ENCODE measurements at places on chromosomes 12 and 14. TPM values are rescaled to one million over a fixed set of nuclear protein-coding genes. Genes with fewer than 3 reads are reported as not detected.

The CLEC4D gene
- not detected for total RNA-seq

The ADGRD1 gene
- total RNA-seq: not detected

- no peaks in the 10 kb centered on the region for H3K36me3 ChIP-seq
- H3K27ac ChIP-seq: no peak overlapping the region
- H3K4me3 ChIP-seq: no peak overlapping the region
These were observed 170.3 kb downstream of the CAPZA3 start for GRCh38 chr12:18908191-18908590.

DNA sequence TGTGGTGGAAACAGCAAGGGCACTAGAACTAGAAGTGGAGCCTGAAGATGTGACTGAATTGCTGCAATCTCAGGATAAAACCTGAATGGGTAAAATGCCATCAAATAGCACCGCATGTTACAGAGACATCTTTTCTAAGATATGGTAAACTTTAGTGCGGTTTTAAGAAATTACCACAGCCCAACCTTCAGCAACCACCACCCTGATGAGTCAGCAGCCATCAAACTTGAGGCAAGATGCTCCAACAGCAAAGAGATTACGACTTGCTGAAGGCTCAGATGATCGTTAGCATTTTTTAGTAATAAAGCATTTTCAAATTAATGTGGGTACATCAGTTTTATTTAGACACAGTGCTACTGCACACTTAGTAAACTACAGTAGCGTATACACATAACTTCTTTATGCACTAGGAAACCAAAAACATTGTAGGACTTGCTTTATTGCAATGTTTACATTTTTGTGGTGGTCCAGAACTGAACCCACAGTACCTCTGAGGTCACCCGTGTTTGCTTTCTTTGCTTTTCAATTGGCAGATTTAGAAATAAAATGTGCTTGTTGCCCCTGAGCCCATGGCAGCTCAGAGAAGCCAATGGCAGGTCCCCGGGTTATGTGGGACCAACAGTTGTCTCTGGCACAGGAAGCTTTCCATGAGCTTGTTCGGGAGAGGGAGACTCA is 15.9 kb downstream of the GOLGA3 start:
- no peak overlapping the region for H3K27ac ChIP-seq
- no peaks in the 10 kb centered on the region for H3K4me1 ChIP-seq
- DNase-seq: no peak
- H3K27me3 ChIP-seq: no peaks in the 10 kb centered on the region
- H3K36me3 ChIP-seq: peaks cover 82% of the 10 kb centered on the region

The TEDC1 gene
- 36.8 TPM for total RNA-seq

- DNase-seq: peak; percentile 16
- peaks cover 17% of the 10 kb centered on the region for H3K4me1 ChIP-seq
- no peaks in the 10 kb centered on the region for H3K27me3 ChIP-seq
- peak overlapping the region; percentile 94 for H3K4me3 ChIP-seq
These were observed 768 bp downstream of the METTL25 start for GRCh38 chr12:82359115-82359478.

DNA sequence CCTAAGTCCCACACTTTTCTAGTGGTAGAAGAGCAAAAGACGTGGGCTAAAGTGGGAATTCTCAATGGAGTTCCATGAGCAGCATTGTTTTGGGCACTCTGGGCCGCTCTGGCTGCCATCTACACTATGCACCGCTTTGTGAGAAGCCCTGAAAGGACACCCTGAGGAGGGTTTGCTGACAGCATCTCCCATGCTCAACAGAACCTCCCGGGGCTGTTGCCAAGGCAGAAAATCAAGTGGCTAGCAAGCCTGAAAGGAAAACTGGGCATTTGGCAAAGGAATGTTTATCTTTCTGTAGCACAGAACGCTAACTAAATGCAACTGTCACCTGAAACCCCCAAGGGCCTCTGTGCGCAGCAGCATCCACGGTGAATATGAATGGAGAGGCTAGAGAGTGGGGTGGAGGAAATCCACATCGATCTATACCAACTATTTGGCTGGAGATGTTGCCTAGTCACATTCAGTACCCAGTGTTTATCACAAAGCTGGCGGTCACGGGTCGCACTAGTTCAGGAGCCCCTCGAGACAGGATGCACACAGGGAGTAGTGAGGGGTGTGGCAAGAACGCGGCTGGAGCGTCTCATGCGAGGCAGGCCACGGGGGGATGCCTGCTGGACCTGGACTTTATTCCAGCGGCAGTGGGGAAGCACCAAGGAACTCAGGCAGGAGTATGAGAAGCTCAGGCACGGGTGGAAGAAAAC is 14.2 kb downstream of the APPL2 start:
- H3K27me3 ChIP-seq: no peaks in the 10 kb centered on the region
- H3K4me1 ChIP-seq: peaks cover 6% of the 10 kb centered on the region
- no peak overlapping the region for H3K4me3 ChIP-seq
- peaks cover 35% of the 10 kb centered on the region for H3K36me3 ChIP-seq
- DNase-seq: no peak

- peaks cover 16% of the 10 kb centered on the region for H3K36me3 ChIP-seq
- no peak overlapping the region for H3K27ac ChIP-seq
- no peak for DNase-seq
- H3K4me1 ChIP-seq: peaks cover 12% of the 10 kb centered on the region
These were observed 25.0 kb downstream of the MAX start for GRCh38 chr14:65077318-65077717.

The PTPRR gene
- total RNA-seq: 39.1 TPM

DNA sequence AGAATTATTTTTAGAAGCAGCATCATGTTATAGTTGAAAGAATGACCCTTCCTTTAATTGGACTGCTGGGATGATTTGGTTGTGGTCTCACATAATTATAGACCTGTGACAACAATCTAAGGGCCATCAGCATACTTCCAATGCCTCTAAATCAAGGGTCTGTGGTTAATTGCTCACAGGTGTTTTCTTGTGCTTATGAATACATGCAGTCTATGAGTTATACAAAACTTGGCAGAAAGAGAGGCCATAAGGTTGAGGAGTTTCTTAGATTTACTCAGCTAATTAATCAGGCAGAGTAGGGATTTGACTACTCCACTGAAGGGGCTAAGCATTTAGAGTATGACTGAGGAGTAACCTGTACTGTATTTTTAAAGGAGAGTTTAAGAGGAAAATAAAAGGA is 37.0 kb upstream of the FRMD6 start:
- H3K27ac ChIP-seq: no peak overlapping the region
- H3K36me3 ChIP-seq: no peaks in the 10 kb centered on the region
- no peaks in the 10 kb centered on the region for H3K27me3 ChIP-seq

GRCh38 chr14:41423503-41423902 is 183.2 kb upstream of the LRFN5 start:
- no peak for DNase-seq
- H3K4me1 ChIP-seq: no peaks in the 10 kb centered on the region
- H3K27ac ChIP-seq: no peak overlapping the region
- no peaks in the 10 kb centered on the region for H3K27me3 ChIP-seq
- H3K36me3 ChIP-seq: no peaks in the 10 kb centered on the region
- H3K4me3 ChIP-seq: no peak overlapping the region

The SOAT2 gene
- not detected for total RNA-seq

The TAS2R46 gene
- 1.1 TPM for total RNA-seq

DNA sequence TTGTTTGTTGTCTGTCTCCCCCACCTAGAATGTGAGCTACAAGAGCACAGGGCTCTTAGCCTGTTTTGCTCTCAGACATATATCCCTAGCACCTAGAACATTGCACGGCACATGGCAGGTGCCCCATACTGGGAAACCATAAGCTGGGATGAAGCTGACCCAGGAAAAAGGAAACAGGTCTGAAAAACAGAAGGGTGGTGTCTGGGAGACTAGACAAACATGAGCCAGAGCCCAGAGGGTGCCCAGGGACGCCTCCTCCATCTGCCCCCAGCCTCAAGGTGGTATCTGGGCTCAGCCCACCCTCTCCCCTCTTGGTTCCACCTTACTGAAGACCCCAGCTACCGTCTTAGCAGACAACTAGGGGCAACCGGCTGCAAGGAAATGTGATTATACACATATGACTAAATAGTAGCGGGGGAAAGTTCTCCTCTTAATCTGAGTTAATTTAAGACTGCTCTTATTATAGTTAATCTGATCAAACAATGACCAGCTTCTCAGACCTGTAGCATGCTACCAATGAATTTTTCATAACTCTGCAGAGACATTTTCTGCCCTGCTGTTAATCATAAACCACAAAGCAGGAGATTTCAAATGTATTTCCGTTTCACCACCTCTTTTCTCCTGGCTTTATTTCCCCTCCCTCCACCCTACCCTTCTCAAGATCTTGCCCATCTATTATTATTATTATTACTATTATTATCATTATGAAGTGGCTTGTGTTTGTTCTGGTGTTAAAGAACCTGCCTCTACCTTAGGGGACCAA is 31.9 kb downstream of the KSR2 start:
- no peak for DNase-seq
- H3K27ac ChIP-seq: no peak overlapping the region
- H3K4me3 ChIP-seq: no peak overlapping the region
- H3K4me1 ChIP-seq: peaks cover 10% of the 10 kb centered on the region
- peaks cover 4% of the 10 kb centered on the region for H3K36me3 ChIP-seq

The KRT72 gene
- not detected for total RNA-seq

The KRT85 gene
- not detected for total RNA-seq

The GPRC5D gene
- total RNA-seq: not detected

The PLA2G1B gene
- not detected for total RNA-seq

GRCh38 chr14:74490486-74490885 is 2.6 kb downstream of the NPC2 start:
- H3K27ac ChIP-seq: no peak overlapping the region
- peaks cover 50% of the 10 kb centered on the region for H3K4me1 ChIP-seq
- DNase-seq: no peak

The FAM90A1 gene
- total RNA-seq: 0.50 TPM

The PROX2 gene
- total RNA-seq: not detected

The HOXC5 gene
- 0.20 TPM for total RNA-seq

DNA sequence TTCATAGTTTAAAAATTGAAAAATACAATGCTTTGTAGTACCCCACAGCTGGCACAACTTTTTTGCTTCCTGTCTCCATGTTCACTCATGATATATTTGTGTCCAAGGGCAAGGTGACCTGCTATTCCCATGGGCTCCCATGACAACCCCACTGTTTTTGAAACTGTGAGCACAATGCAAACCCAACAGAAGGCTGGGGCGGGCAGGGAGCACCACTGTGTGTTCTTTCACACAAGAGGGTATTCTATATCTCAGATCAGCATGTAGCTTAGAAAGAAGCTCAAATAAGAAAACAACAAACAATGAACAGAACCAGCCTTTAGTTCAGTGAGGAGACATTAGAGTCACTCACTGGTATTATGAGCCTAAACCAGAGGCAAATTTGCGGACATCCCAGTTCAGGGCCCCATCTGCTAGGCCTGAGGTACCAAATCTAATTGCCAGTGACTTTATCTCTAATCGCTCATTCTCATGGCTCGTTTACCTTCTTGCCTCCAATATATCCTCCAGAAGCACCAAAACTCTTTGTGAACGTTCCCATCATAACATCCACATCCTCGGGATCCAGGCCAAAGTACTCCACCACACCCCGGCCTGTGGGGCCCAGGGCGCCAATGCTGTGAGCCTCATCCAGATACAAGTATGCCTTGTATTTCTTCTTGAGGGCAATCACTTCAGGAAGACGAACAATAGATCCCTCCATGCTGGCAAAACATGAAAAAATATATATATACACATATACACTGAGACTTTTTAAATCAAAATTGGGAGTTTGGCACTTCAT is 56.4 kb upstream of the ISM2 start:
- DNase-seq: no peak
- no peaks in the 10 kb centered on the region for H3K4me1 ChIP-seq
- H3K27ac ChIP-seq: no peak overlapping the region
- H3K36me3 ChIP-seq: peaks cover 20% of the 10 kb centered on the region
- no peak overlapping the region for H3K4me3 ChIP-seq

DNA sequence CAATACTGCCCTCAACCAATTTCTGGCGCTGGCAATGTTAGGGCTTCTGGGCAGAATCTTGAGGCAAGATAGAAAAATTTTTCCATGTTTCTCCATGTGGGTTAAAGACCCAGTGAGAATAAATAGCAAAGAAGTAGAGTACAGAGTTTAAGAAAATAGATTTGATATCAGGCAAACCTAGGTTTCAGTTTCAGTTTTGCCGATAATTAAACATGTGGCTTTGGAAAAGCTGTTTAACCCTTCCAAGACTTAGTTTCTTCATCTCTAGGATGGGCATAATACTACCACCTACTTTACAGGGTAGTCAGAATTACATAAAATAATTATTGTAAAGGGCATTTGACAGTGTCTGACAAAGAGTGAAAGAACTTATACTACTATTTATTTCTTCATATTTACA is 360.4 kb downstream of the PCNX1 start:
- peaks cover 5% of the 10 kb centered on the region for H3K27me3 ChIP-seq
- no peak for DNase-seq
- H3K36me3 ChIP-seq: no peaks in the 10 kb centered on the region
- no peak overlapping the region for H3K27ac ChIP-seq

GRCh38 chr14:36442824-36443241 is 77.2 kb downstream of the NKX2-1 start:
- DNase-seq: no peak
- no peak overlapping the region for H3K27ac ChIP-seq
- no peaks in the 10 kb centered on the region for H3K36me3 ChIP-seq

DNA sequence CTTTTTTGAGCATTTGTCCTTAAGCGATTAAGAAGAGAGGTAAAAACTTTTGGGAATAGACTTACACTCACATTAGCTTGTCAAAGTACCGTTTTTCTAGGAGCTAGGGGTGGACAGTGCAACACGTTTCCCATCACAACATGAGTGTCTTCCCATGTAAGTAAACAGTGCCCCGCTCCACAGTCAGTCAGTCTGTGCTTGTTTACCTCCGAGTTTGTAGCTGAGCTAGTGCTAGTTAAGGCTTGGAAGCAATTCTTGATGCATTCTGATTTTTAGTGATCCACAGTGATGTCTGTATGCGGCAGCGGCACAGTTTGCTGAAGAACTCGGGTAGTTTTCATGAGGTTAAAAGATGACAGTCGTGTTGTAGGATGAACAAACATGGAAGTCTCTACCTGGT is 941 bp downstream of the ZDHHC17 start:
- H3K36me3 ChIP-seq: peaks cover 32% of the 10 kb centered on the region
- H3K27me3 ChIP-seq: no peaks in the 10 kb centered on the region
- peak overlapping the region; percentile 96 for H3K4me3 ChIP-seq
- peaks cover 11% of the 10 kb centered on the region for H3K4me1 ChIP-seq
- H3K27ac ChIP-seq: peak overlapping the region; percentile 88

DNA sequence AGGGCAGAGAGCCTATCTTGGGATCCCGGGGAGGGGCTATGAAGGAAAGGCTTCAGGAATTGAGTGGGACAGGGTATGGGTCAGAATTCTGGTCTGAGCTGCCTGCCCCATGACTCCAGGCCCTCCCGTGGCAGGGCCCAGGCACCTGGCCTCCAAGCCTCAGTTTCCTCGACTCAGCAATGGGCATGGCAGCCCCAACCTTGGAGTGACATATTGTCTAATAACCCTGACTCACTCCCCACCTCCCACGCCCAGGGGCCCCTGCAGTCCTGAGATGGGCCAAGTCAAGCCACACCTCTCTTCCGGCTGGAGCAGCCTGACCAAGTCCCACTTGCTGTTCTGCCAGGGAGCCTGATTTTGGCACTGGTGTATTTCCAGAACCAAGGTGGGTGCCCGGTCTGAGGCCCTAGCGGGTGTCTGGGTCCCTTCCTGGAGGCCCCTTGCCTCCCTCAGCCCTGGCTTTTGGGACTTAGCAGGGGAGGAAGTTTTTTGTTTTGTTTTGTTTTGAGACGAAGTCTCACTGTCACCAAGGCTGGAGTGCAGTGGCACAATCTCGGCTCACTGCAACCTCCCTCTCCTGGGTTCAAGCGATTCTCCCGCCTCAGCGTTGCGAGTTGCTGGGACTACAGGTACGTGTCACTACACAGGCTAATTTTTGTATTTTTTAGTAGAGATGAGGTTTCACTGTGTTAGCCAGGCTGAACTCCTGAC is 40.3 kb upstream of the RCOR1 start:
- H3K4me1 ChIP-seq: no peaks in the 10 kb centered on the region
- peak overlapping the region; percentile 55 for H3K4me3 ChIP-seq
- DNase-seq: peak; percentile 65

Measured in Calu3 (cell line).